Right lobe of liver (tissue), 6 donors: ENCODE measurements at places on chromosomes 2 and 18.
A peak's percentile ranks its signal among the peaks of the same experiment; 100 is the strongest.

GRCh38 chr2:118473846-118474540, 373.5 kb downstream of the EN1 start:
- DNase-seq = no peak

GRCh38 chr2:45114221-45114955, 105.1 kb upstream of the SIX2 start:
- no peak for DNase-seq

- no peak for DNase-seq
Observed at GRCh38 chr2:187658952-187659525, 104.8 kb upstream of the TFPI start.

DNA sequence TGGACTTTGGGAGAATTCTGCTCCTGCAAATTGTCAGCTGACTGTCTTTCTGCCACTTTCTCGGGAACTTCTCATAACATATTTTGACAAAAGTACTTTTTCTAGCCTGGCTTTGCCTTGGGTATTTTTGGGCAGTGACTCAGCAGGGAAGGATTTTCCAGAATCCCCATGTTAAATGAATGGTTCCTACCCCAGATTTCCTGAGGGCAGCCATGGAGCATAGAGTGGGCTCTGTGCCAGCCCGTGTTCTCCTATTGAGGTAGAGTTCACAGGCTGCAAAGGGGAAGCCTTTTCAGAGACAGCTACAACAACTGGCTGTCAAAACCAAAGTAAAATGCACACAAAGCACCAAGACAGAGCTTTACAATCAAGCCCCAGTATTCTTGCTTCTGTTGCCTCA, 59.8 kb downstream of the BMP10 start:
- peak; percentile 61 for DNase-seq

- DNase-seq = no peak
Observed at GRCh38 chr2:47134386-47135090, 20.6 kb downstream of the STPG4 start.

DNA sequence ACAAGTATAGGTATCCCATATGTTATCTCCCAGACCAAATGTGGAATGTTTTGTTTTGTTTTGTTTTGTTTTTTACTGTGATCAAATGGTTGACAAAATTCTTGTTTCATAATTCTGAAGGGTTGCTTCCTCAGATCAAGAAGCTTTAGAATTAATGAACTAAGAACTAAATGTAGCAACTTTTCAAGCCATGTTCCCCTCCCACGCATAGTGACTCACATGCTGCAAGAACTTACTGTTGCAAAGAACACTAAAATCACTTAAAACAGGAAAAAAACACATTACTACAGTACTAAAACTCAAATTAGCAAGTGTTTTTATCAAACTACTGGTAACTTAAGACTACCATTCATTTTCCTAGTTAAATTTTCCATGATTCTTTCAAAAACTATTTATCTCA, 30.6 kb downstream of the HNRNPLL start:
- no peak for DNase-seq

DNA sequence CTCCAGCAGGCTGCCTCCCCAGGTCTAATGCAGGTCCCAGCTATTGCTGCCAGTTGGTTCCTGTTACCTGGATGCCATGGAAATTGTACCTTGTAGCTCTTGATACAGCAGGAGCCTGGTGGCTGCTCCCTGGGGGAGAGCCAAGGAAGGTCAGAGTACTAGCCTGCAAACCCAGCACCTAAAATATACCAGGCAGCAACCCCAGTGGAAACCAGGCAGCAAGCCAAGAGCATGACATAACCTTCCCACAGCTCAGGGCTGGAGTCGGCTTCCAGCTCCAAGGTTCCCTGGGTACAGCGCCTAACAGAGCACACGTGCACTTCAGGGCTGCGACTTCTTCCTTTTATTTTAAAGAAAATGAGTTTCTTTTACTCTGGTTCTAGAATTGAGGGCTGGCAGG, 30.3 kb downstream of the TNP1 start:
- DNase-seq = peak; percentile 98

GRCh38 chr2:54366487-54367280, 89.4 kb upstream of the SPTBN1 start:
- no peak for DNase-seq

DNA sequence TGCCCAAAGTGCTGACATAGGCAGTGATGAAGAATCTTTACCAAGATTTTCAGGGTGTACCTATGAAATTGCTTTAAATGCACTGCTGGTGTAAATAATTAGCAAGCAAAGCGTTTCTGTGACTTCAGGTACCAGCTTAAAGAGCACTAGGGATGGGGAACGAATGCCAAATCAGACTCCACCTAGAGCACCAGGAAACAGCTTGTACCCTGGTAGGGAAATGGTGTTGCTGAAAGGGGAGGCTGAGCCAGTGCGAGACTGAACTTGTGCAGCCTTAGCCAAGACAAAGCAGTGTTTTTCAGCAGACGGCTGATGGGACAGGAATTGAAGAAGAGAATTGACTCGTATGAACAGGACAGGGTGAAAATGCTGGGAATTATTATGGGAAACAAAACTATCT, 65.6 kb downstream of the TWSG1 start:
- DNase-seq = no peak
